Glomerular endothelial cell (primary cell): ENCODE measurements at places on chromosomes 5 and 9. TPM values are rescaled to one million over a fixed set of nuclear protein-coding genes. Genes with fewer than 3 reads are reported as not detected.
A peak's percentile ranks its signal among the peaks of the same experiment; 100 is the strongest.

- DNase-seq: no peak
Measured at GRCh38 chr5:72428669-72429068, 78.5 kb downstream of the ZNF366 start.

DNA sequence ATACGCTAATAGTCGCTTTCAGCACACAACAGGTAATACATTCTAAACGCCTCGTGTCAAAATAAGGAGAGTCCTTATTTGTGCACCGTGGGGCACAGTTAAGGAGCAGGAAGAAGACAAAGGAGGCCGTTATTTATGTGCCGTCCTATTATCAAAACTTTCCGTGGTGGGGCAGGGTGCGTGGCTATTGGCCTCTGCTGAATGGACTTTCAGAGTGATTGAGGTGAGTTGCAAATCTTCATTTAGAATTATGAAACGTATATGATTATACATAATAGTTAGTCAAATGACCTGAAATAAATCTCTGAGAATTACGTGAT, 833 bp downstream of the C5orf24 start:
- DNase-seq: no peak

The FBP2 gene
- not detected in 2 replicates for total RNA-seq

GRCh38 chr5:123827811-123828210, 315.8 kb downstream of the CSNK1G3 start:
- DNase-seq: no peak

The TMC1 gene
- total RNA-seq: 0.23 and 0.82 TPM in 2 replicates

GRCh38 chr5:16067415-16067814, 112.2 kb downstream of the MARCHF11 start:
- DNase-seq: no peak

- no peak for DNase-seq
Measured at GRCh38 chr9:97880336-97880735, 27.3 kb downstream of the FOXE1 start.

- no peak for DNase-seq
Measured at GRCh38 chr5:127666043-127666716, 17.3 kb downstream of the CTXN3 start.

DNA sequence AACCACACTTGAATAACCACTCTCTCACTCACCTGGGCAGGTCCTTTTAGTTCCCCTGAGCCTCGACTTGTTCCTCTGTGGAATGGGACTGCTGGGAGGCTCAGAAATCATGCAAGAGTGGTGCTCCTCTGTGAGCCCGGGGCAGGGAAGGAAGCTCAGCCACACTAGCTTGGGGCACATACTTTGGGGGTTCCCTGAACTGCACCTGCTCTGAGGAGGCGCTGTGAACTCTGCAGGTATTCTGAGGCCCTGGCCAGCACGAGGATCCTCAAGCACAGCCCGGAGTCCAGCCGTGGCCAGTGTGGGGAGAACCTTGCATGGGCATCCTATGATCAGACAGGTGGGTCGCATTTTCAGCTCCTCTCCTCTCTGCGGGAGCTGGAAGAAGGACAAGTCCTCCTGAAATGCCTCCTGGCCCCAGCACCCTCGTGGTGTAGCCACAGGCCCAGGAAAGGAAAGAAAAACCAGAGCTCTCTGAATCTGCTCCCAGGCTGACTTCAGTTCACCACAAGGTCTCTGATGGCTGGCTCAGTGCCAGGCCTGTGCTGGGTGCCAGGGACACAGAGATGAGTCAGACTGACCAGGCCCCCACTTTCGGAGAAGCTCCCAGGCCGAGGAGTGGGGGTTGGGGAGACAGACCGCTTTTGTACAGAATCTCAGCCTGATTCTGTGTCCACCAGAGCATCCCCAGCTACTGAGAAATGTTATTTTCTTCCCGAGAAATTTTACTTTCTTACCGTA, 11.9 kb downstream of the GLIPR2 start:
- DNase-seq: peak; percentile 67

The CSF1R gene
- 0.10 TPM in 1 of 2 replicates, not detected in the other for total RNA-seq

The CAMK4 gene
- total RNA-seq: 1.0 and 5.8 TPM in 2 replicates

The TLE4 gene
- total RNA-seq: 45.1 and 45.7 TPM in 2 replicates

DNA sequence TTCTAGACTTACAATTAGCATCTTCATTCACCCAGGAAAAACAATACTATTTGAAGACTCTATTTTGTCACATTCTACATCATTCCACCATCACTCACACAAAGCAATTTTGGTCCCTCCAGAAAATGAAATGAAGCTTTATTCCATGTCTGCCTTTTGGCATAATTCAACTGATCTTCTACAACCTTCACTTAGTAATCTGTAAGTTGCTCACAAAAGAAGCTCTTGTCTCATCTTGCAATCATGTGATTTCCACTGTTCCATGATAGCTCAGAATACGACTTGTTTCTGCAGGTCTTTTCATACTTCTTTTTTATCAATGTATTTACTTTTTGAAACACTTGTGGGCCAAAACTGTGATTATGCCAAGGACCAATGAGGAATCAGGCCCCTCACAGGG, 261.9 kb upstream of the NR4A3 start:
- no peak for DNase-seq

The PRR7 gene
- total RNA-seq: 13.5 and 20.0 TPM in 2 replicates

- DNase-seq: no peak
Measured at GRCh38 chr5:16992444-16992843, 56.4 kb upstream of the MYO10 start.

The PCDHA1 gene
- total RNA-seq: 0.06 TPM in 1 of 2 replicates, not detected in the other

DNA sequence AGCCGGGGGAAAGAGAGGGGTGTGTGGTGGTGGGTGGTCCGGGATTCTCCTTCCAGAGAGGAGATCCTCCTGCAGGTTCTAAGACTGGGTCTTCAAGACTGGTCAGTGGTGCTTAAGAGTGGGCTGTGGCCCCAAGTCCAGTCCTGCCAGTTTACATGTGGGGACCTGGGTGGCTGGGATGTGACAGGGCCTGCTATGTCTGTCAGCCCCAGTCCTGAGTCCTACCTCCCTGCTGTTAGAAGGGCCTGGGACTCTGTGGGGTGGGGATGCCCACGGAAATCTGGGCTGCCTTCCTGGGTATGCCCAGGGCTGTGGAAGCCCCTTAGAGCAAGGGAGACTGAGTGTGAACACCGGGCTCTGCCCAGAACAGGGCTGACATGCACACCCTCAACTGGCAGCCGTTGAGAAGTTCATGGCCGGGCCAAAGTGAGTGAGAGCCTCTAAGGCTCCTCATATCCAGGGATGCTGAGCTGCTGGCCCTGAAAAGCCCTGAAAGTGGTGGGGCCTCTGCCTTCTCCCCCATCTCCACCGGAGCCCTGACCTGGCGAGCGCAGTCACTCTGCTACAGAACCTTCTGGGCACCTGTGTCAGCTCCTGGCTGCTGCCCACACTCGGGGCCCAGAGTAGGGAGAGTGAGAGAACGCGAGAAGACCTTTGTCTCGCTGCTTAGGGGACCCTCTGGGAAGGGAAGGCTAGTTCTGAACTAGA, 1.7 kb downstream of the PHF2 start:
- DNase-seq: no peak

GRCh38 chr9:2494562-2494961, 127.0 kb upstream of the VLDLR start:
- no peak for DNase-seq

DNA sequence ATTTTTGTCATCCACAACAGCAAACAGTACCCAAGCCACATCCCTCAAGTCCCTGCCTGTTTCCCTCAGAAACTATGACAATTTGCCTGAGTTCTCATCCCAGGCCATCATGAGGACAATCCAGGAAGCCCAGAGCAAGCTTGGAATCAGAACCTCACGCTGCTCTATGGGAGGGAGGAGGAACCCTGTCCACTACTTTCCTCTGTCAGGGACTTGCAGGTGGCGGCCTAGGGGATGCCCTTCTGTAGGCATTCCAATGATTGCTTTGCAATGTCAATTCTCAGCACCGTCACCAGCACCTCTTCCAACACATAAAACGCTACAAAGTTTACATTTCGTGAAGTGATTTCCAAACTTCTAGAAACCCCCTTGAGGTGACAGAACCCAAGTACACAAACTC, 170.4 kb upstream of the FSTL4 start:
- no peak for DNase-seq

DNA sequence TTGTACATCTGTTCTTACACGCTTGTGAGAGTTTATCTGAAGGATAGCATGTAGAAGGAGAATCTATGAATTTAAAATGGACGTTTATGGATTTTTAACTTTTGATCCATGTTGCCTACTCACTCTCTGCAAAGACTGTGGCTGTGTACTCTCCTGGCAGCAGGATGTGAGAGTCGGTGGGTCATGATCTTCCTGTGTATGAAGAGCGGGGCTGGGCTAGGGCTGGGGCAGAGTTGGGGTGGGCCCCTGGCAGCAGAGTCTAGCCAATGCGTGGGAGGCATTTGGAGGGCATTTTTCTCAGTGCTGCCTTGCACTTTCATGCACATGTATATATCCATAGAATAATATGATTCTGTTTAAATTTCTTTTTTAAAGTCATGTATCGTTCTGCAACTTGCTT, 24.0 kb upstream of the DAB2IP start:
- no peak for DNase-seq

DNA sequence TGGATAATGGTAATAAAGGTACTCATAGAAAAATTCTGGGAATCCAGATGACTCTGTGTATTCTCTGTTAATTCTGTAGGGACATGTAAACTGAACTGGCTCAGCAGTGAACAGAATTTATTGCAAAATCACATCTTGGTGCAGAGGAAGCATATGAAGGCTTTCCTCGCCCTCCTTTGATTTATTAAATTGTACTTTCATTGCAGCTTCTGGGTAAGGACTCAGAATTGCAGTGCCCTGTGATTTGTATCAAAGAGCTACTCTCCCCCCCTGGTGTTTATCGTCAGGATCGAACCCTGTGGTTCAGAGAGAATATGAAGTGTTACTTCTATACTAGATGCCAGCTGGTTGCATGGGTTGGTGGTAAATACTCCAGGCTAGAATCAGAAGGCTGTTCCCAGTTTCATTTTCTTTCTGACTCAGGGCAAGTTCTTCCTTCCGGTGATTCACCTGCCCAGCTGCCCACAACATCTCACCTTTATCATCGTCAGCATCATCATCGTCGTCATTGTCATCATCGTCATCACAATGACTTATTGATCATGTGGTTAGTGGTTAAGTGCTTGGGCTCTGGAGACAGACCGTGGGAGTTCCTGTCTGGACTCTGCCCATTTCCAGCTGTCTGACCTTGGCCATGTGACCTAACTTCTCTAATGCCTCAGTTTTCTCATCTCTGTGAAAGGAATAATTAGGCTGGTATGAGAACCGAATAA, 238.8 kb downstream of the ARHGAP26 start:
- peak; percentile 82 for DNase-seq

- no peak for DNase-seq
Measured at GRCh38 chr5:132556153-132556762, 519 bp upstream of the RAD50 start.

The IL5 gene
- total RNA-seq: not detected in 2 replicates

DNA sequence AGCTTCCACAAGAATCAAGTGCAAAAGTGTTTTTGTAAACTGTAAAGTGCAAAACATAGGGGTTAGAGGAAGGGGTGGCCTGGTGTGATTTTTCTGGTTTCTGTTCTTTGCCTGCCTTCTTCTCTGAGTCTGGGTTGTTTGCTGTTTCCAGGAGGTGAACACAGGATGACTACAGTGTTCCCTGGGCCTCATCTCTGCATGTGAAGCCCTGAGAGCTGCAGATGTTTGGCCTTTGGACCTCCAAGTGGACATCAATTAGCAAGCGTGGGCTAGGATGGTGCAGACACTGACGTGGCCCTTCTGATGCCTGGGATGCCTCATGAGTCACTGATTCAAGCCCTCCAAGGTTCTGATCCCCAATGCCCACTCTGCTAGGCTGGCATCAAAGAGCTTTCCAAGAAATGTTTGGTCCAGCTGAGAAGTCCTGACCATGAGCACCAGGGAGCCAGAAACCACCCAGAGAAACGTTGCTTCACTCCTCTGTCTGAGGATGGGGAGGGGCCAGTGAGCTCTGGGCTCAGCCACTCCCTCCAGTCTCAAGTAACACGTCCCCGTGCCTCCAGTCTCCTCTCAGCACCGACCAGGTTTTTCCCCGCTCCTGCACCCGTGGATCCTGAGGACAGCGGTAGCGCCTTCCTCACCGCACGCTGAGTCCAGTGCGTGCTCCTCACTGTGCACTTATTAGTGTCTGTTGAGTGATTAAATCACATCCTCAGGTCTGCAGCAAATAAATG, 7.6 kb downstream of the IL9 start:
- no peak for DNase-seq

- DNase-seq: no peak
Measured at GRCh38 chr9:133126697-133127339, 5.8 kb upstream of the RALGDS start.

GRCh38 chr5:139037732-139038131, 160.4 kb downstream of the SIL1 start:
- no peak for DNase-seq

The GARNL3 gene
- 2.9 and 20.2 TPM in 2 replicates for total RNA-seq

DNA sequence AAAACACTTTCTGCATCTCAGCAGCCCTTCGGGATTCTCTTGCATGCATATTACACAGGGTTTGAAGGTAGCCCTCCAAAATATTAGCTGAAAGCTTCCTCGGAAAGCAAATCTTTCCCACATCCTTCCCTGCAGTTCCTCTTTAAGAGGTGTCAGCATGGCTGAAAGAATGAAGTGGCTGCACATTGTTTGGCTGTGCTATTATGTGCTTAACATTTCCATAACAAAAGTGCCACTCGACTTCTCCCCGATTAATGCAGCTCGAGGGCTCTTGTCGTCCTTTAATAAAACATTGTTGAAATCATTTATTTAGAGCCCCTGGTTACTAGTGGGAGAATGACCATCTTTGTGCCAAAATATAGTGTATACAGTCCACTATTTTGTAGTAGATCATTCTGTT, 6.5 kb downstream of the GAS1 start:
- DNase-seq: no peak

The PCDHGC4 gene
- total RNA-seq: 0.44 and 2.5 TPM in 2 replicates

- no peak for DNase-seq
Measured at GRCh38 chr5:132055808-132056609, 4.4 kb upstream of the IL3 start.

- DNase-seq: no peak
Measured at GRCh38 chr9:25700430-25700829, 22.2 kb upstream of the TUSC1 start.

The PCDHGA4 gene
- 5.7 and 9.2 TPM in 2 replicates for total RNA-seq

The PCDHGA7 gene
- total RNA-seq: 3.6 and 5.3 TPM in 2 replicates

The RASGRF2 gene
- 13.0 and 15.8 TPM in 2 replicates for total RNA-seq

- no peak for DNase-seq
Measured at GRCh38 chr5:107538331-107538730, 132.4 kb downstream of the EFNA5 start.

DNA sequence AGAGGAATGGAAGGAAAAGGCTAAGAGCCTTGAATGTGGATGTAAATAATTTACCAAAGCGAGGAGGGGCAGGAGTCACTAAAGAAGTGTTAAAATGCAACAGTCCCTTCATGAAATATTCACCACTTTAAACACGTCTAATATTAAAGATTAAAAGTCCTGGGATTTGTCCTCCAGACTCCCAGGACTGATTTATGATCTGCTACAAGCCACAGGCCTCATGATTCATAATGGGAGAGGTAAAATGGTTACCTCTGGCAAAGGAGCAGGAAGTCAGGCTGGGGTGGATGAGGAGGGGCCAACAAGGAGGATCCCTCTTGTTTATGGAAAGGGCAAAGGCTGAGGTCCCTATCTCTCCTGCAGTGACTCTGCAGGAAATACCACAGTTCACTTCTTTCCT, 292.4 kb downstream of the TRIM32 start:
- DNase-seq: no peak

GRCh38 chr5:1380910-1381309, 36.0 kb upstream of the CLPTM1L start:
- DNase-seq: no peak

- no peak for DNase-seq
Measured at GRCh38 chr5:132411304-132412013, 41.9 kb downstream of the SLC22A5 start.

GRCh38 chr5:177361418-177362291, 3.9 kb downstream of the RGS14 start:
- DNase-seq: no peak

- no peak for DNase-seq
Measured at GRCh38 chr5:50965654-50966375, 299.4 kb downstream of the PARP8 start.

The OMD gene
- not detected in 2 replicates for total RNA-seq
